ENCODE measurements at places on chromosomes 2 and 18.

DNA sequence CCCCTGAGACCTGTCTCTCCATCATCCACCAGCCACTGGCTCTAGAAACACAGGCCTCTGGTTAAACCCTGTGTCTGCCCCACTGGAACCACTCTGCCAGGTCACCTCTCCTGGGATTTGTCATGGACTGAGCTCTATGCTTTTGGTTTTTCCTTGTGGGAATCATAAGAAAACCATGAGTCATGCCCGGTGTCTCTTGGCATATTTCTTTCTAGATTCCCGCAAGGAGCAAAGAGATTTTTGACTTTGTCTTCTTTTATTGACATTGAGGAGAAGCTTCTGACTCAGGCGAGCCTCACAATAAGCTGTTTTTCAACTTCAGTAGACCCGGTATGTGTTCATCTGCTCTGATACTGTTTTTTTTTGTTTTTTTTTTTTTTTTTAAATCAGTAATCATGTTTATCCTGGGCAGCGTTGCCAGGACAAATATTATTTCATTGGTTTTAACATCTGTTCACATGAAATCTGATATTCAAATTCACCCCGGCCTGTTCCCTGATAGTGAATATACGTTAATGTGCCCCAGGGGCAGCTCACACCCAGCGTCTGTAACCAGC lies 207.1 kb downstream of the ACKR3 start:
- peak; percentile 19 for DNase-seq

DNA sequence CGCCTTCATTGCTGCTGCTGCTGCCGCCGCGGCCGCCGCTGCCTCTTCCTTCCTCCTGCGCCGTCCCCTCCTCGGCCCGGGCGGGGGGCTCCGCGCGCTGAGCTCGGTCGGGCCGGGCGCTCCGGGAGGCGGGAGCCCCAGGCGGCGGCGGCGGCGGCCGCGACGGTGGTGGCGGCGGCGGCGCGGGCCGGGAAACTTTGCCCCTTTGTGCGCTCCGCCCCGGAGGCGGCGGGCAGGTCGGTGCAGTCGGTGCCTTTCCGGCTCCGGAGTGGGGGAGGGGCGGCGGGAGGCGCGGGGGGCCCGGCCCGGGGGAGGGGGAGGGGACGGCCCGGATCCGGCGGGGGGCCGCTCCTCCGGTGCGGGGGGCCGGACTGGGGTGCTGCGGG lies 205 bp downstream of the TET3 start:
- peak; percentile 45 for DNase-seq

DNA sequence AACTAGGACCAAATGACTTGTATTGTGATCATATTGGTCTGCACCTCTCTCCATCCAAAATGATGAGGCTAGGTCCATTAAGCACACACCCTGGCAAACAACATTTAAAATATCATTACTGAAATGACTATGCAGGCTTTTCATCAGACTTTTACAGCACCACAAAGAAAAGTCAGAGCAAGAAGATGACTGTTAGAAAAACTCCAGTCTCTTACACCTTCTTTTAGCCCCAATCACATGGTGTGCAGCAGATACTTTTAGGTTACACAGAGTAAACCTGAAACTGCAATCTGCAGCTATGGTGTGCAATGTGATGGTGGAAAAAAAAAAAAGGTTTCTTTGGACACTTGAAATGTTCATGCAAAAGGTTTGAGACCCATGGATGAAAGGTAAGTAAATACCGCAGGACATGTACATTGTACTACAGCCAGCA lies 5.4 kb upstream of the POLI start:
- no peak for DNase-seq

GRCh38 chr2:121576263-121576662 lies 45.6 kb downstream of the RNU4ATAC start:
- DNase-seq: no peak

GRCh38 chr2:147182260-147182659 lies 662.6 kb upstream of the ACVR2A start:
- DNase-seq: no peak

- peak; percentile 53 for DNase-seq
These were observed 203.2 kb downstream of the SH3RF3 start for GRCh38 chr2:109331896-109332848.

GRCh38 chr18:498931-499775 lies 1.3 kb downstream of the COLEC12 start:
- no peak for DNase-seq

DNA sequence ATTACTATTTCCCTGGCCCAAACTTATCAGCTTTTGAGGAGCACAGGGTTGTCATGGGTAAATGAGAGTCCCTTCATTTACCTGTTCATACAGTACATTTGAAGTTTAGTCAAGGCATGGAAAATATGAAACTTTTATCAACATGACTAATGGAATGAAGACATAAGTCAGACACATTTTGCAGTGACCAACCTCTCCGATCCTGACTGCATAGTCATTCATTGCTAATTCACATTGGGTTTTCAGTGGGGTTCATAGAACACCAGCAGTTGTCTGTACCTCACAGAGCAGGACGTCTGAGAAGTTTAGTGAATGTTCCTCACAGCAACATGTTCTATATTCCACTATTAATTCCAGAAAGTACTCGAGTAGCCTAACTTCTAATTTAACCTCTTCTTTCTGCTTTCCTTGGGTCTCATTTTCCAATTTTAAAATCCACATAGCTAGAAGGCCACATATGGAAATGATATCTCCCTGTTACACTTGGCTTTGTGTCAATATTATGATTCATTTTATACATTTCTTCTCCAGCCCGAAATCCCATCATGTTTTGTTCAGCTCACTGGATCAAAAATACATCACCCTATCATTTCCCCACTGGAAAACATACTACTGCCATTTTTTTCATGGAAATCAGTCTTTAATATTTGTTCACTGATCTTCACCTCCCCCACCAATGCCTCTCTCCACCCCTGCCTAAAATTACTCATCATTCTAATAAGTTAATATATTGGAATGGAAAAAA lies 65.9 kb downstream of the CDH20 start:
- DNase-seq: no peak

- no peak for DNase-seq
These were observed 170.3 kb upstream of the SPRED2 start for GRCh38 chr2:65602603-65603235.

DNA sequence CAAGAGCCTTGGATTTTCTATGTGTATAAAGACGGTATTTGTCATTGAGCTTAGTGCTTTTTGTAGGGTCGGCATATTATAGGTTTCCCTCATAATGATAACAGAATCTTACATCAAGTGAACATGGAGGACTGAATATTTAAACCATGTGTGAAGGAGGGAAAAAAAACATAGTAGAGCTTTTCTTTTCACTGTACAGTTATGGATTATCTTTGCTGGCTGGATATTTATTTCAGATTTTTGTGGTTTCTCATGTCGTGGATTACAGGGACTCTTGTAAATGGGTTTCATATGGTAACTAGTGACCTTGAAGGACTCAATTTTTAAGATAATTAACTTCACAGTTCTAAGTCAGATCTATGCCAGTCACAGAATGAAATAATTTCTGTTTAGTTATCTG lies 330.2 kb upstream of the NRP2 start:
- DNase-seq: no peak

GRCh38 chr2:200301953-200302858 lies 4.3 kb upstream of the SPATS2L start:
- no peak for DNase-seq

- no peak for DNase-seq
These were observed 1224.4 kb upstream of the LRRTM1 start for GRCh38 chr2:81528852-81529480.

- DNase-seq: no peak
These were observed 1.4 kb downstream of the DNAJC10 start for GRCh38 chr2:182717416-182717815.

- no peak for DNase-seq
These were observed 39.1 kb downstream of the ROCK2 start for GRCh38 chr2:11305338-11305737.

DNA sequence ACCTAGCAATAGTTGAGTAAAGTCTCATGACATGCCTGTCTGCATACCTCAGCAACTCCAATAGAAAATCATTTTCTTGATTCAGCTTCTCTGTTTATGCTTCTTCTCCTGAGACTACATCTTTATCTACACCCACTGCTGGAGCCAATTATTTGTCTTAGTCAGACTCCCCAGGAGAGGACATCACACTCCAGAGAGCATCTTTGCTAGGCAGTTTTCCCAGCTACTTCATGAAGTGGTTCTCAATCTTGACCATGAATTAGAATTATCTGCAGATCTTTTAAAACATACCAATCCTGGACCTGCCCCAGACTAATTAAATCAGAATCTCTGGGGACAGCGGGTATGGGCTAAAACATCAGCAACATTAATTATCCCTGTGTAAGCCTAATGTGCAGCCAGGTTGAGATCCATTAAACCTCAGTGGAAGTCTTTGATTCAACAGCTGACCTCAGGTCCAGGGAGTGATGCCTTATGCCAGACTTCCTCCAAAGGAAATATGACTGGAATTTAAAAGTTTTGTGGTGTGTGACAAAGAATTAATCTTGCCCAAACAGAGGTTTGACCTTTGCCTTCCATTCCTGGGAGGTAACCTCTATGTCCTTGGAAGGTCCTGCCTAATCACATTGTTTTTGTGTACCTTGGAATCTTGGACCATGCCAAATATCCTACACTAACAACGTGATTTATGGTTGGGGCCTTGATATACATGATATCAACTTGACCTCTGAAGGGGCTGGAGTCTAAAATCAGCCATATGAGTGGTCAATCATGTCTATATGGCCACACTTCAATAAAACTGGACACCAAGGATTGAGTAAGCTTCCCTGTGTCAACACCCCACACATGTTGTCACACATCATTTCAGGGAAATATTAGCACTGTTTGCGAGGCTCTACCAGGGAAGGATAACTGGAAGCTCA lies 99.3 kb upstream of the DNAJC10 start:
- DNase-seq: no peak

DNA sequence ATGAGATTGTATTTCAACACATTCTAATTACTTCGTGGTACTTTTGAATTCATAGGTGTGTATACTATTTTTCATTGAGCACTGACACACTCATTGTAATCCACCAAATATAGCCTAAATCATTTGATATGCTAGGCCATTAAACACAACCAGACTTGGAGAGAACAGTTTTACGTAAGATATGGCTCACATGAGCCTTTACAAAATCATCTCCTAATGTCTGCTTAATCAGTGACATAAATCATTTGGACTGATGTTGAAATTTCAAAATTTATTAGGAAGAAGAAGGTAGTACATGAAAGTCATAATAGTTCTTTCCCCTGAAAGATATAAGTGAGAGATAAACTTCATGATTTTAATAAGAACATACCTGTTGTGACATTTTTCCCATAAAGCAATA lies 550.2 kb upstream of the LINC00305 start:
- DNase-seq: no peak

- no peak for DNase-seq
These were observed 57.9 kb upstream of the RMDN2 start for GRCh38 chr2:37867166-37867565.

GRCh38 chr2:122514451-122514996 lies 759.1 kb downstream of the TSN start:
- no peak for DNase-seq

- no peak for DNase-seq
These were observed 6.5 kb upstream of the PLA2R1 start for GRCh38 chr2:160068906-160069305.

DNA sequence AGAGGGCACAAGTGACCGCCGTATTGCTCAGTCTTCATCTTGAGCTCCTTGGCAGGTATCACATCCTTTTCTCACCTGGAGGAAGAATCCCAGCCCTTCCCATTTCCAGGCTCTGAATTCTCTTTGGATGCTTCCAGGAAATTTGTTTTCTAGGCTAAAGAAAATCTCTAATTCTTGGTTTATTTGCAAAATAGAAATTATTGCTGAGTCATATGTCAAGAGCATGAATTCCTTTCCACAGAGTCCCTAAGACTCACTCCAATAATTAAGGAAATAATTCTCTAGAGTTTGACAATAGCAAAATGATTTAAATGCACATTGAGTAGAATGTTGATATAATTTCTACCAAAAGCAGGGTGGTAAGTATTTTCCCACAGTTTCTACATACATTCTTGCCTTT lies 16.3 kb upstream of the CCDC68 start:
- DNase-seq: no peak

- DNase-seq: no peak
These were observed 4.7 kb upstream of the KCNF1 start for GRCh38 chr2:10906926-10907625.

DNA sequence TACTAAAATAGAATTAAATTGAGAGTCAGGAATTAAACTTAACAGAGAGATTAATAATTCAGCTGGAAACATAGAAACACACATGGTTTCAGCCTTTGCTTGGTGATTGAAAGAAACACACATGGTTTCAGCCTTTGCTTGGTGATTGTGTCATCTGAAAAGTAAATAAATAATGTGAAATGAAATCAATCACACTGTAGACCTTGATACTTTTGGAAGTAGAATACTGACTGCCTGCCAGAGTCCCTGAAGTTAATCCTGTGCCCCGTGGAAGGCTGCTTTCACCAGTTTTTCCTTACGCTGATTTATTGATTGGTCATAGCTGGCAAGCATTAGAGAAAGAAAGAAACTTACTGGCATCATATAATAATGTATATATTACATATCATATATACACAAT lies 1252.7 kb upstream of the FAM98A start:
- no peak for DNase-seq

DNA sequence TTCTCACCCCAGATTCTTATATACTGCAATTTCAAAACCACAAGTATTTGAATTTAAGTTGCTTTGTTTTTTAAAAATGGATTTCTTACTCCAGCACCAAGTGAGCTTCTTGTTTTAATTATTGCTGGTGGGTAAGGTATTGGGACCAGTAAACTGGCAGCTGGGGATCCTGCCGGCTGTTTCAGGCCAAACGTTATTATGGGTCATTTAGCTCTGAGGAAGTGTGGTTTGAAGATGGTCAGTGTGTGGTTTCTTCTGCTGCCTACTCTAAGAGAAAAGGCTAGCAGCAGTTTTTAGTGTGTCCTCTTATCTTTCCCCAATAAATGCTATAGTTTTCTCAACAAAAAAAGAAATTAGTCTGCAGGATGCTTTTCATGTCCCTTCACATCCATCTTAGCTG lies 30.6 kb downstream of the CFAP221 start:
- DNase-seq: no peak

DNA sequence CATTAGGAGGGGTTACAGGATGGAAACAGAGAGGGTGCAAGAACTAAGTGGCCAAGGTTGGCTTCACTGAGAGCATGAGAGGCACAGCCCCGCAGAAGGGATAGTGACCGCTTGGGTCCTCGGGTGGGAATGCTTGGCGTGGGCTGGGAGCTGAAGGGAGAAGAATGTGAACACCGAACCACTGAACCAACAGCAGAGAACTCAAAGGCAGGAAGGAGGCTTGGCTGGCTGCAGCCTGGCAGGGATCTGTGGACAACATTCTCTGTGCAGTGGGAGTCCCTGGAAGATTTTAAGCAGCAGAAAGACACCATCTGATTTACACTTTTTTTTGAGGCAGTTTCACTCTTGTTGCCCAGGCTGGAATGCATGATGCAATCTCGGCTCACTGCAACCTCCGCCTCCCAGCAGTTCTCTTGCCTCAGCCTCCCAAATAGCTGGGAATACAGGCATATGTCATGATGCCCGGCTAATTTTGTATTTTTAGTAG lies 33.9 kb downstream of the SOWAHC start:
- DNase-seq: no peak

DNA sequence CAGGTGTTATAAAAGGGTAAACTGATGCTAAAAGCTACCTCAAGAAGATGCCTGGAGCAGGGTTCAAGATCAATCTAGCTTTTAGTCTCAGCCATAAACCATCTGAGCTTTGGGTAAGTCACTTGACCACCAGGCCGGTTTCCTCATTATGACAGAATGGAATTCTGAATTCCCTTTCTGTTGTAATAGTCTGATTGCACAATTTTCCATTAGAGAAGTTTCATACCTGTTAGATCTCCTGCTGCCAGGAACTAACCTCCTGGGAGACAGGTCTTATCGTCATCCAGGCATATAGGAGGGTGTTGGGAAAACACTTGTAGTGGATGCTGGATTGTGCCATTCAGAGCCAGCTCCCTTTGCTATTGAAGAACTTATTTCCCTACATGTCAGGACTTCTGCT lies 272.5 kb downstream of the TDRD15 start:
- no peak for DNase-seq

Data from SK-MEL-5 (cell line).